GM12891 (cell line): ENCODE measurements at places on chromosomes 12 and 14.

- no peak for DNase-seq
Observed at GRCh38 chr14:74134484-74134883, 49.7 kb downstream of the LIN52 start.

DNA sequence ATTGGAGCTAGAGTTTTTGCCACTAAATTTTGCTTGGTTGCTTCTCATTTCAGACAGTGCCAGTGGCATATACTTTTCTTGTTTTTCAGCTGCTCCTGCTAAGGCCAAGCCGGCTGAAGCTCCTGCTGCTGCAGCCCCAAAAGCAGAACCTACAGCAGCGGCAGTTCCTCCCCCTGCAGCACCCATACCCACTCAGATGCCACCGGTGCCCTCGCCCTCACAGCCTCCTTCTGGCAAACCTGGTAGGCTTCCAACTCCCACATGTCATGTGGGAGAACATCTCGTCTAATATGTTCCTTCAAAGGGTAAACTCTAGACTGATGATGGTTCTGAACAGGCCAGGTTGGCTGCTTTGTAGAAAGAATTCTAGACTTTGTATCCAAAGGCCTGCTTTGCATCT, 11.0 kb downstream of the DLST start:
- no peak for DNase-seq

DNA sequence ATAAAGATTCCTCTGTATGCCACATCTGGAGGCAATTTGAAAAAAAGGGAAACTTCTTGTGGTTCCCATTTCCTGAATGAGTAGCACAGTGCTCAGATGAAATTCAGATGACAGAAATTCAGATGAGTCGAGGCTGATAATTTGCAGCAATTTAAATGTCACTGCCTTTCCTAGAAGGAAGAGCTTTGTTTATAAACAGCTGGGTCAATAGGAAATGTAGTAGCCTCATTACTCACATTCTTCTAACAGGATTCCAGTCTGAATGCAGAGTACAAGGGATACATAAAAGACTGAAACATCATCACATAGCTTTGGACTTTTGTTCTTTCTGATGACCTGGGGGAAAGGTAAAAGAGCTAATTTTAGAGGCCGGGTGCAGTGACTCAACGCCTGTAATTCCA, 11.3 kb upstream of the DACT1 start:
- no peak for DNase-seq

DNA sequence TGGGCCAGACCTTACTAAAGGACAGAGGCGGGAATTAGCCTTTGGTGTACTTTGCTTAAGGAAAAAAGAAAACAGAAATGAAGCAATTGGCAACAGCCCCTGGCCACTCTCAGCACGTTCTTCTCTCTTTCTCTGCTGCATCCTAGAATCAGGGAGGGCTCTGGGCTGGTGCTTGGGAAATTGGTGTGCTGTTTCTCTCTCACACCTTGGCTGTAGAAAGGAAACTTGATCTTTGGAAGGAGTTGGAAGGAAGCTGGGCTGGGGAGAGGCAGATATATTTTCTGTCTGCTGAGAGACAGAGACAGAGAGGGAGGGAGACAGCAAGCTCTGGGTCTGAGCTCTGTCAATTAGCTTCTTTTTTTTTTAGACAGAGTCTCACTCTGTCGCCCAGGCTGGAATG, 27.4 kb downstream of the NOS1 start:
- no peak for DNase-seq

DNA sequence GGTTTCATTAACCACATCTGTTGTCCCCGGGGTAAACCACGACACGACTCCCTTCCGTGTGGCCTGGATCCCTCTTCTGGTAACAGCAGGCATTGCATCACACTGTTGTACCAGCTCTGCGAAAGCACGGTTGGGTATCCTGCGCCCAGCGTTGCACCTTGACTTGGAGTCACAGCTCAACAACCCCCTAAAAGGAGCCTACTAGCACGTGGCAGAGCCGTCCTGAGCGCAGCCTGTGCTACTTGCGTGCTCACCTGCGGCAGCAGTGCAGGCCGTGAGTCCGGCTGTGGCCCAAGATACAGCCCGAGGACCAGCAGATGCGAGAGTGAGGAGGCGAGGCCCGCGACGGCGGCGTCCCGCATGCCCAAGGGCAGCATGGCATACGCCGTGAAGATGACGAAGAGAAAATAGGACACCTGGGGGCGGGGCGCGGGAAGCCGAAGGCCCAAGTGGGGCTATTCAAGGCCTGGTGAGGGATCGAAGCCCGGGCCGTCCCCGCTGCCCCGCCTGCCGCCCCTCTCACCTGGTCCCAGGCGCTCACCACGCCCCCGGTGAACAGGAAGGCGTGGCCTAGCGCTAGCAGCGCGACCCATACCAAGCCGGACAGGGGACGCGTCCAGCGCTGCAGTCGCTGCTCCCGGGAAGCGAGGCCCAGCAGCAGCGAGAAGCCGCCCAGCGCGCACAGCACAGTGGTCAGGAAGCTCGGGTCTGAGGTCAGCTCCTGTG, 2.4 kb downstream of the ADCY4 start:
- peak; percentile 93 for DNase-seq

- DNase-seq = no peak
Observed at GRCh38 chr14:50865391-50866076, 6.3 kb upstream of the ABHD12B start.

DNA sequence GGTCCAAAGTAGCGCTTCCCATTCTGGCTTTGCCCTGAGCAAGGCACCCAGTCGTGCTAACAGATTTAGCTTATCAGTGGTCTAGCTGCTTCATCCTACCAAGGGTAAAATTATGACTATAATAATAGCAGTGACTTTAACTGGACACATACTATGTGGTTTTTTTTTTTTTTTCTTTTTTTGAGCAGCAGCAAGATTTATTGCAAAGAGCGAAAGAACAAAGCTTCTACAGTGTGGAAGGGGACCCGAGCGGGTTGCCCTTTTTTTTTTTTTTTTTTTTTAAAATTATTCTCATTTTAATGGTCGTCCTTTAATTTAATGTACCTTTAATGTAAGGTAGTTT, 505 bp downstream of the HELB start:
- no peak for DNase-seq

- DNase-seq = no peak
Observed at GRCh38 chr12:126772171-126772864, 1494.7 kb upstream of the TMEM132C start.

GRCh38 chr14:55123101-55123500, 6.0 kb upstream of the LGALS3 start:
- no peak for DNase-seq

DNA sequence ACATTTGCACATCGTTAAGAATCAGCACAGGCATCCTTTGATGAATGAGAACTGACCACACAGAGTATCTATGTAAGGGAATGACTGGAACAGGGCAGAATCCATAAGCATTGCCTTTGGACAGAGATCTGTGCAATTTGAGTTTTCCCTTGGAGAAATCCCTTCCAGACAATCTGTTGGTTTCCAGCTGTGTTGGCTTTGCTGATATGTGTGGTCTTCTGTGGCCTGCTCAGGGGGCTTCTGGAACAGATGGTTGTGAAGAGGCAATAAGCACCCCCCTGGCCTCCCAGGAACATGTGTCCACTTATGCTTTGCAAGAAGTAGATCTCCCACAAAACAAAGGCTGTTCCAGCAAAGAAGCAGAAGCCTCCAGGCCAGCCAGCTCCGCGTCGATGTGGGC, 111.4 kb upstream of the TMEM132C start:
- no peak for DNase-seq

GRCh38 chr12:53200458-53201176, 6.4 kb downstream of the ITGB7 start:
- DNase-seq = no peak

- DNase-seq = no peak
Observed at GRCh38 chr14:61387076-61387475, 65.7 kb downstream of the PRKCH start.

DNA sequence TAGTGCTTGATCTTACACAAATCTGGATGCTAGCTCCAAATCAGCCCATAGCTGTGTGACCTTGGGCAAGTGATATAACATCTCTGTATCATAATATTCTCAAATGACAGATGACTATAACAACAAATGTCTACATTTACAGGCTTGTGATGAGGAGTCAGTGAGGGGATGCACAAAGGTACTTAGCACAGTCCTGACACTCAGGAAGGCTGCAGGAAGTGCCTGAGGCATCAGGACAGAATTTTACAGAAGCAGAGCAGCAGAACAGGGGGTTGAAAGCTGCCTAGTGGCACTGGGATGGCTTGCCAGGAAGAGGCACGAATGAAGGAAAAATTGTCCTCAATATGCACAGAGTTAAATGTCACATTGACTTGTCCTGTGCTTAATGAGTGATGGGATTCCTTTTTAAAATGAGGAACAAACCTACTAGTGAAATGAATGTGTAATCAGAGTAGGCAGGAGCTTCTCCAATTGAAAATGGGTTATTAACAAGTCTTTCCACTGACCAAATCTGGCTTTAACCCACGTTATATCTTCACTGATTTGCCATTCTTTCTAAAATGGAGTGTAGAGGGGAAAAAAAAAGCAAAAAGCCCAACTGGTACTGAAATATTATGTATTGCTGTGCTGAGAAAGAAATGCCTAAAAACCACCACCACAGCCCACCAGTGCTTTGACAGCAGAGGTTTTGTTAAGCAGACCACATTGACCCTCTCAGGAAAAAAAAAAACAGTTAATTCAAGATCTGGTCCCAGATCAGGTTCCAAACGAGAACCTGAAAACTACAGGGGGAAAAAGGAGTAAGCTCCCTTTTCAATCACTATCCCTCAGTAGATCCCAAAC, 11.6 kb downstream of the BTG1 start:
- no peak for DNase-seq

DNA sequence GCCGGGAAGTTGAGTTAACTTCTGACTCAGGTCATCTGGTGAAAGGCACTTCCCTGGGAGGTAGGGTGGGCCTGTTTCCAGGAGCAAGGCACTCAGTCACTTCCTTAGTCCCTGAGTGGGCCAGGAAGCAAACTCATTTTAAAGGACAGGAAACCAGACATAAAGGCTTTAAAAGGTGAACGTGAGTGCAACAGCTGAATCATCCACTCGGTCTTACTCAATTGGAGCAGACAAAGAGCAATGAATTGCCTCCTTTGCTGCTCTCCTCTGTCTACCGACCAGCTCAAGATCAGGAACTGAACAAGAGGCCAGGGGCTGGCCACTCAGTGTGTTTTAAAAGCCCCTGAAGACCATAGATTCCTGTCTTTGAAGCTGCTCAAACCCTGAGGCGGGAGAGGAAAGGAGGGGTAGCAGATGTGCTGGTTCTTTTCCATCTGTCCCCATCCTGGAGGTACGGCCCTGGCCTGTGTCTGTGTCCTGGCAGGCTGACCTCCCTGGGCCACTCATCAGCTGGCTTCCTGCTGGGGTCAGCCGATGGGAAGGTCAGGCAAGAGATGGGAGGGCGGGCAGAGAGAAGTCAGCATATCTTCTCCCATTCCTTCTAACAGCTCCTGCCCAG, 148.9 kb downstream of the PPM1H start:
- DNase-seq = no peak
